ENCODE measurements at places on chromosomes 16 and 17.
A peak's percentile ranks its signal among the peaks of the same experiment; 100 is the strongest.

GRCh38 chr16:28204204-28204603 is 7.6 kb downstream of the XPO6 start:
- no peak for DNase-seq

- no peak for DNase-seq
These were observed 15.4 kb upstream of the GFAP start for GRCh38 chr17:44930667-44931066.

GRCh38 chr17:82351713-82352488 is 7.1 kb upstream of the TEX19 start:
- DNase-seq = peak; percentile 93

GRCh38 chr17:65259281-65259680 is 122.1 kb downstream of the RGS9 start:
- DNase-seq = no peak

- DNase-seq = no peak
These were observed 29.0 kb downstream of the PLD6 start for GRCh38 chr17:17177176-17177575.

DNA sequence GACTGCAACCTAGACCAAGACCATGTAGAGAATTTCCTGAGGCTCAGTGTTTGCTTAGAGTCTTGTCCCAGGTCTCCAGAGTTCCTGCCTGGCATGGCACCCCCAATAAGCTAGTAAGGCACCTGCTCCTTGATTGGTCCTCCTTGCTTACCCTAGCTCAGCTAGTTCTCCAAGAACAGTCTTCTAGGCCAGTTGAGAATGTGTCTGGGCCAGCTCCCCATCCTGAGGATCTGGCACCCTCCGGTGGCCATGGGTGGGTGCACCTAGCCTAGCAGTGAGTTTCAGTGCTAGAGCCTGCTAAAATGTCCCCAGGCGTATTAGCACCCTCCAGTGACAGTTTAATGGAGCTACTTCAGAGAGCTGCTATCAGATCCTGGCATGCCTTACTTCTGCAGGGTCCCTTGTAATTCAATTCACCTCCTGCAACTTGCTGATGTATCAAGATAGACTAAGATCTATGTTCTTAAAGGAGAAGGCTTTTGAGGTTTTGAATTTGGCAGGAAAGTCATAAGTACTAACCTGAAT is 44.4 kb upstream of the MED13 start:
- DNase-seq = peak; percentile 88

DNA sequence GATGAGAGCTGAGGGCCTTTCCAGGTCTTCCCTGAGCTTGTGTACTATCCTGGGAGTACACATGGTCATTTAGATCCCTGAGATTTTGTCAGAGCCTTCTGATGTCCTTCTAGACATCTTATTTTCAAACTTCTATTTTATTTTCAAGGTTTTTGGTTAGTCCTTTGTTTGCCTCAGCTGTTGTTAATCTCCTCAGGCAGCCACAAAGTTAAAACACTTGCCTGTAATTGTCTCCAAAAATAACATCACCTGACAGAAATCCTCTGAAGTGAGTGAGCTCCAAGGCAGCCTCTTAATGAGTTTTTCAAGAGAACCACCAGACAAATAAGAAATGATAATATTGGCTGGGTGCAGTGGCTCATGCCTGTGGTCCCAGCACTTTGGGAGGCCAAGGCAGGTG is 43.8 kb upstream of the CPHXL start:
- no peak for DNase-seq

DNA sequence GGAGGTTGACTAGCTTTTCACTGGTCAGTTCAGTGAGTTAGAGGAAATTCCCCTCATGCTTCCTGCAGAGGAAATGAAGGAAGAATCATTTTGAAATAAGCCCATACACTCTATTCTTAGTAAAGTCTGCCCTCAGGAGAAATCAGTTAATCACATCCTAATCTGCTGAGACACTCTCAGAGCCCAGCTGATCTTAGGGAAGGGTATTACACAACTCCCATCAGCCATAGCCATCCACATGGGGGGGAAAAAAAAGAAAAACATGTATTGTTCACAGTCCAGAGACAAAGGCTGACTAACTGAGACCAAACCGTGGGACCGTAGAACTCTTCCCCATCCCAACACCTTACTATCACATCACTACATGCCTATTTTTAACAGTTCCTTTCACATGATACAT is 722.3 kb downstream of the CDH8 start:
- no peak for DNase-seq

DNA sequence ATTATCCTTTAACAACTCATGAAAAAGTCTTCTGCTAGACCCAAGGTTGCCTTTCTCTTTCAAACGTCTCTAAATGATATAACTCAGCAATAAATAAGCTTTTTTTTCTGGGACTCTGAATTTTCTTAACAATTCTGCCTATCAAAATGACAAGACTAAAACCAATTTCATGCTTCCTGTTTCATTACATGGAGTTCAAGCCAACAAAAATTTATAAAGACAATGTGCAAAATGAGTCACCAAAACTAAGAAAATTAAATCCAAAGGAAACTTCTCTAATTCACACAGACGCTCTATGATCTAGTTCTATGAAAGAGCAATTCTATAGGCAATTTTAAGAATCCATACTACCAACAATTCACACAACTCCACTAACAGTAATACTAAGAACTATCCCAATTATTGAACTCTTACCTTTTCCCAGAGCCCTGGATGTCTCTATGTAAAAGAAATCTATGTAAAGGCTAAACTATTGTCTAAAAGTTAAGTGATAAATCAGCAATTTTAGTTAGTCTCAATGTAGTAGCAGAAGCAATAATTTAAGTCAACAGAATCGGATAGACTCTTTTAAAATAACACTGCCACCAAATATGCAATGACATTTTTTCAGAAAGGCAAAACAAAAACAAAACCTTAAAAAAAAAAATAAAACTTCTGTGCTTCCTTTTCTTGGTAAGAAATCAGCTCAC is 44.2 kb downstream of the ZZEF1 start:
- DNase-seq = no peak

All from ELR (cell line).